ENCODE measurements at places on chromosomes 13 and 19.
A peak's percentile ranks its signal among the peaks of the same experiment; 100 is the strongest.

DNA sequence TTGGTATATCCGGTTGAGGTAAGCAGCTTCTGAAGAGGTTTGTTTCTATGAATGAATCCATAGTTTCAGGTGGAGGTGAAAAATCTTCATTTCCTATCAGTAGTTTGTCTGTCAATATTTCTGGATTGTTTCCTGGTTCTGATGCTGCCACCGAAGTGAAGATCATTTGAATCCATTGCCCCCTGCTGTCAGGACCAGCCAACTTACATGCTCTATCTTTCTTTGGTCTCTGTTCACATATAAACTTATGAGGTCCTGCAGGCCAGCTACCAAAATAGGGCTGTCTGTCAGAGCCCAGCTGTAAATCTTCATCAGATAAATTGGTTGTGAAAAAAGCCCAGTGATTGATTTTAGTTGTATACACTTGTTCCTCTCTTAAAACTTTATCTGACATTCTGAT, 15.2 kb upstream of the N4BP2L1 start:
- DNase-seq: no peak

DNA sequence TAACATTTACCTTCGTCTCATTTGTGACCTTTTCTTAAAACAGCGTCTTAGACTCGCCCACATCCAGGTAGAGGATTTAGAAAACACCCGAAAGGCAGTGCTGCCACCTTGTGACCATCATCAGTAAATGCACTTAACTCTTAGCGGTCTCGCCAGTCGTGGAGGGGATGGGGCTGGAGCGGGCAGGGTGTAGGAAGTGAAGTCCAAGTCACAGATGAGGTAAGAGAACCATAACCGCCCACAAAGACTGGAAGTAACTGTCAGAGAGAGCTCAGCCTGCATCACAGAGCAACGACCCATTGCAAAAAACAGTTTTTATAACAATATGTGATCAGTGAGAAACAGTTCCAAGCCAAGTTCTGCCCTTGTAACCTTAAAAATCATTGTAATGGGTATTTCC, 10.7 kb upstream of the CEACAM3 start:
- DNase-seq: peak; percentile 49

DNA sequence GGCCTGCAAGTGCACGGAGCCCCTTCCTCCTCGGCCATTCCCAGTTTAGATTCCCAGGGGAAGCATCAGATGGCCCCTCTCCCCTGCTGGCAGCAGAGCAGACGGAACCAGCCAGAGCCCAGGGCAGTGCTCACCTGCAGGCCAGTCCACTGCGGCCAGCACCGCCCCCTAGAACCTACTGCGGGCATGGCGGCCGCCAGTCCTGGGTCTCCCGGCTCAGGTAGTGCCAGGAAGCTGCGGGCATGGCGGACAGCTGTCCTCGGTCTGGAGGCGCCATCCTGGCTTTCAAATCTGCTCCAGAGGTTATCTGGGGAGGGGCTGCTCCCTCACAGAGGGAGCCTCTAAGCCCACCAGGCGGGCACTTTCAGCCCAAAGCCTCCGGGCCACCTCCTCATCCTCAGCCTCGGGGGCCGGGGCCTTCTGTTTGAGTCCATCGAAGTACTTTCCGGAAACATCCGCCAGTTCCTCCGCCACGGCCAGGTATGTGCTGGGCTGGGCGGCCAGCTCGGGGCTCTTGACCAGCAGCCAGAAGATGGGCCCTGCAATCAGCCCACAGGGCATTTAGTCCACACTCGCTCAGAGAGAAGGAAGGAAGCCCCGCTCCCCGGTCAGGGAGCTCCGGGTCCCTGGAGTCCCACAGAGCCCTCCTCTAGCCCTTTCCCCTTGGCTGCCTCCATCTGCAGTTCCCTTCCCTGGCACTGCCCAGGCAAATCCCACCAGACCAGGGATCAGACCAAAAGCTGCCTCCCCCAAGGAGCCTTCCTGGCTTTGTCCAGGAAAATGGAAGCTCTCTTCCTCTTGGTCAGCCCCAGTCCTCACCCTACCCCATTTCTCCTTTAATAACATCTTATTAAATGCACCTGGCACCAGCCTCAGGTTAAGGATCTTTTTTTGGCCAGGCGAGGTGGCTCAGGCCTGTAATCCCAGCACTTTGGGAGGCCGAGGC, 7.0 kb upstream of the GP6 start:
- no peak for DNase-seq

DNA sequence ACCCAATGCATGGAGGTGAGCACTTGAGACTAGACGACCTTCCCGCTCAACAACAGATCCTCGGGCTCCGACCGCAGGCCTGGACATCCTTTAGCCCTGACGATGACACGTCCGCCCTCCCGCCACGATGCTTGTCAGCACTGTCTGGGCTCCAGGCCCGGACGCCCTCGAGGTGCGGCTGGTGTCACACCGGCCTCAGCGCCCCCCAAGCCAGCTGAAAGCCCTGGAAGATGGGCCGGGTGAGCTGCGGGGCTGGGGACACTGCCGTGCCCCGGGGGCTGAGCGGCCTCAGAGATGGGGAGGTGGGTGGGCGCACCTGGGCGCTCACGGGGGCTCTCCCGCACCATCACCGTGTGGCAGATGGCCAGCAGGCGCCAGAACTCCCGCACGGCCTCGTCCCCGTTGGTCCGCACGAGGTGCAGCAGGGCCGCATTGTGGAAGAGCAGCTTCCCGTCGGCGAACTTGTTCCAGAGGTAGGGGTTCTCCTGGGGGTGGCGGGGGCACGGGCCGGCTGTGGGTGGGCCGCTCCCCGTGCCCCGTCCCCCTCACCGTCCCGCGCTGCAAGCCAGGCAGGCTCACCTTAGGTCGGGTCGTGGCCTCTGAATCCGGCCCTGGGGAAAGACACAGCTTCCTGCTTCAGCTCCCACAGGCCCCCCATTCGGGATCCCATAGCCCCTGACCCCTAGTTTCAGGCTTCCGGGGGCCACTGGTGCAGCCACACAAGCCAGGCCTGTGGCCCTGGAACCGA, 15.5 kb downstream of the ATP8B3 start:
- DNase-seq: no peak

- no peak for DNase-seq
Observed at GRCh38 chr13:64867856-64868255, 2362.3 kb downstream of the PCDH9 start.

- no peak for DNase-seq
Observed at GRCh38 chr19:12543855-12544254, 7.4 kb downstream of the ZNF564 start.

DNA sequence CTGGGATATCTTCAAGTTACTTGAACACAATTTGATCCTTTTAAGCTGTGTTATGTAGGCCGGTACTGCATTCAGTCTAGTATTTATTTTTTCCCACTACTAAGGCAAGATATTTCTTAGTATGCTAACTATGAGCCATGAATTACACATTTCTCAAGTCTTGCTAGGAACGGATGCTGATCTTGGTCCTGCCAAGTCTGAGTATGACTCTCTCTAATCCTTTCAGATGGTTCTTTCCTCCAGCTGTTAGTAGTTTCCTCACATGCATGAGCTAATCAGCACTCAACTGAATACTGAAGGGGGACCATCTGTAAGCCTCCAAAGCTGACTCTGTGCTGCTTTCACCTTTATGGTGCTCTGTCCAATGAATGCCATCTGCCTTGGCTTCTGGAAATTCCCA, 460.3 kb downstream of the KCTD12 start:
- peak; percentile 76 for DNase-seq

DNA sequence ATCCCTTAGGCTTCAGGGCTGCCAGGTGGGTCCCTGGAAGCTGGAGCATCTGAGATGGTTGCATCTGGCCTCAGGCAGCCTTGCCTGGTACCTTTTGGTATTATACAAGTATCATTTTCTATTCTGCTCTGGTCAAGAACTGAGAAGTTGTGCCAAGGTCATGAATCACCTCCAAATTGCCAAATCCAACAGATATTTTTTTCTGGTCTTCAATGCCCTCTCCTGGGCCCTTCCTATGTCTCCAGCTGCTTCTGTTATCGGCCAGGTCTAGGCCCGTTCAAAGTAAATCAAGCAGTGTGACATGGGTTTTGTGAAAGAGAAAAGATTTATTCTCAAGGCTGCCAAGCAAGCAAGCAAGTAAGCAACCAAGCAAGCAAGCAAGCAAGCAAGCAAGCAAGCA, 271.1 kb upstream of the MAB21L1 start:
- DNase-seq: no peak

GRCh38 chr13:46542833-46543232, 10.1 kb upstream of the LRCH1 start:
- DNase-seq: no peak

DNA sequence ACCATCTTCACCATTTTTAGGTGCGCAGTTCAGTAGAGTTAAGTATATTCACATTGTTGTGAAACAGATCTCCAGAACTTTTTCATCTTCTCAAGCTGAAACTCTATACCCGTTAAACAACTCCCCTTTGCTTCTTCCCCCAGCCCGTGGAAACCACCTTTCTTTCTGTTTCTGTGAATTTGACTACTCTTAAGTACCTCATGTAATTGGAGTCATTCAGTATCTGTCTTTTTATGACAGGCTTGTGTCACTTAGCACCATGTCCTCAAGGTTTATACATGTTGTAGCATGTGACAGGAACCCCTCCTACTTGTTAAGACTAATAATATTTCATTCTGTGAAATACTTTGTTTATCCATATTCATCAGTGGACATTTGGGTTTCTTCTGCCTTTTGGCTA, 52.8 kb downstream of the TNFRSF19 start:
- DNase-seq: no peak

- DNase-seq: no peak
Observed at GRCh38 chr19:19964416-19964815, 63.7 kb downstream of the ZNF93 start.

DNA sequence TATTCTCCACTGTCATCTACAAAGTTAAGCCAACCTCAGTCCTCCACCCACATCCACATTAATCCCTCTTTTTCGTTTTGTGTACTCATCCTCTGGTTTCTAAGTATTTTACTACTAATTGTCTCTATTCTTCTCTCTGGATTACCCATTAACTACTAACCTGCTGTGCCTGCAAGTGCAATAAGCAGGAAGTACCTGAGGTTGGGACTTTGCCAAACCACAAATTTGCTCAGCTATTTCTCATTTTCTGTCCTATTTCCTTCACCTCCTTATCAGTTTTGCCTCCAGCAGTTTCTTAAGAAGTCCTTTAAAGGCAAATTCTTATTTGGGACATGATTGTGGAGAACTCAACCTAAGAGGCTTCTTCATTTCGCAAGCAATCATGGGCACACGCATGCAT, 1708.9 kb downstream of the SLITRK5 start:
- no peak for DNase-seq

DNA sequence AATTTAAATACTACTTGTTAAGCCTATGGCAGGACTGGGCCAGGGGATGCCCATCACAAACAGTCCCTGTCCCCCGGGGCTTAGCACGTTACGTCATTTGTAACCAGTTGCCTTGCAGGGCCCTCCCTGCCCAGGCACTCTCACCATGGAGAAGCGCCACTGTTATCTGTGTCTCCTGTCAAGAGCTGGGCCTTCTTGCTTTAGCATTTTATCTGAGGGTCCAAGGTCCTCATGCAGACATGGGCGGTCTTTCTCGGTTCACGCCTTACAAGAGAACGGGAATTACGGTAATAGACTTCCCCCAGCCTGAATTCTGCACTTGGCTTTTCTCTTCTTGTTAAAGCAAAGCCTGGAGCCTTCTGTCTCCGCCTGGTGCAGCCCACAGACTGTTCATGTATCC, 46.1 kb downstream of the TMED1 start:
- DNase-seq: no peak

DNA sequence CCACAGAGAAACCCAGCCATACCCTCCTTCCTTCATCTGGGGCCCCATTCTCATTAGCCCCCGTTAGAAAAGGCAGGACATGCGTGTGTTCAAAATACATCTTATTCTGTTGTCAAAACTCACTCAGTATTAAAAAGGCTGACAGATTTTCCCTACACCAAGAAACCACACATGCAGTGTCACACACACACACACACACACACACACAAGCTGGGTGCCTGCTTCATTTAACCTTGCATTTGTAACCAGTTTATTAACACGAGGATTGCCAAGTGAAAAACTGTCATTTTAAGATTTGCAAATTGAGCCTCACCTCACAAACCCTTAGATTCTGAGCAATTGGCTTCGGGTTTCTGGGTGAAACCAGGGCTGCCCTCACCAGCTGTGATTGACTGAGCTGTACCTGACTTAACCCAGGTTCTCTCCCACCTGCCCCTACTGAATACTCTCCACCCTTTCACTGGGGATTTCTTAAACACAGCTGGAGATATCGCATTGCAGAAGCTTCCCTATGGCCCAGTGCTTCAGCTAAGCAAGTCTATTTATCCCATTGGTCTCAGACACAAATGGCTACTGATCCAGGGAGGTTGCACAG, 172.7 kb upstream of the ZNF507 start:
- no peak for DNase-seq

- no peak for DNase-seq
Observed at GRCh38 chr13:102799426-102800144, 666 bp downstream of the BIVM start.

GRCh38 chr19:14473073-14473977, 1.8 kb downstream of the PTGER1 start:
- no peak for DNase-seq

- DNase-seq: no peak
Observed at GRCh38 chr13:77338961-77339401, 12.1 kb upstream of the MYCBP2 start.

Measured in fibroblast of skin of right quadriceps (primary cell).